Endothelial cell of umbilical vein (primary cell): ENCODE measurements at places on chromosomes 2 and 18. TPM values are rescaled to one million over a fixed set of nuclear protein-coding genes. Genes with fewer than 3 reads are reported as not detected.

Gene TMEM182
- polyA plus RNA-seq = 0.69 and 1.1 TPM in 2 replicates

Gene RTP5
- polyA plus RNA-seq = not detected in 2 replicates

GRCh38 chr2:188456114-188456909 is 164.6 kb downstream of the GULP1 start:
- no peak for DNase-seq

DNA sequence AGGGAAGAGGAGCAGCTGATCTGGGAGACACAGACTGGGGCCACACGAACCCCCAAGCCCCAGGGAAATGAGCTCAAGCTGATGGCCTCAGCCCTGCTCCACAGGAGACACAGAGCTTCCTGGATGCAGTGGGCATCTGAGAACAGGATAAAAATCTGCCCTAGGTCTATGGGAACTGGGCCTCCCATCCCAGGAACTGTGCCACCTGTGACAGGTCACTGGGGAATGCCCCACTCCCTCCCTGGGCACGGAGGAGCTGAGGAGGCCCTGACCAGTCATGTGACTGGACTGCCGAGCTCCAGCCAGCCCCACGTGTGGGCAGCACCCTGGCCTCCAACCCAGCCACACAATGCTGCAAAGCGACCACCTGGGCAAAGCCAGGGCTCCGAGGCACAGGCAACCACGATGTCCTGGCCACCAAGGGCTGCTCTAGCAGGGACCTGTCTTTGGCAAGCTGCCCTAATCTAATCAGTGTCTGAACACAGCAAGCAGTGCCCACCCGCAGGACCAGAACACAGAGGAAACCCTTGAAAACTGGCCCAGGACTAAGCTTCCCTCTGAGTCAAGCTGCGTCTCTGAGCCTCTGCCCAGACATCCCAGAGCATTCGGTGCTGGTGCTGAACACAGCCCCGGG is 57.8 kb upstream of the ID2 start:
- DNase-seq = no peak

DNA sequence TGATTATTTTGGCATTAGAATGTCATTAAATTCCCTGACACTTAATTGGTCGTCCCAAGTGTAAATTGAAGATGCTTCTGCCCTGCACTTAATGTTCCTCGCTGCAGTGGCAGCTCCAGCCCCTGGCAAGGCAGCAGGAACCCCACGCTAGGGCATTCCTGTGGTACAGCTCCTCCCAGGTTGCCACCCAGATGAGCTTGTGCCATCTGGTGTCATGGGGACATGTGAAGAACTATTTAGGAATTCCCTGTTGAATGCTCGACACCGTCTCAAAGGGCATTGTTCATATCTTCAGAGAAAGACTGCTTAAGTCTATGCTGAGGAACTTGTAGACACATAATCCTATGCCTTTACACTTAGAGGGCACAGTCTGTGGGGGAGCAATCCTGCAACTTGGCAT is 38.9 kb downstream of the BCL2L11 start:
- DNase-seq = no peak
